ENCODE measurements at places on chromosomes 6 and 20. TPM values are rescaled to one million over a fixed set of nuclear protein-coding genes. Genes with fewer than 3 reads are reported as not detected.
A peak's percentile ranks its signal among the peaks of the same experiment; 100 is the strongest.

DNA sequence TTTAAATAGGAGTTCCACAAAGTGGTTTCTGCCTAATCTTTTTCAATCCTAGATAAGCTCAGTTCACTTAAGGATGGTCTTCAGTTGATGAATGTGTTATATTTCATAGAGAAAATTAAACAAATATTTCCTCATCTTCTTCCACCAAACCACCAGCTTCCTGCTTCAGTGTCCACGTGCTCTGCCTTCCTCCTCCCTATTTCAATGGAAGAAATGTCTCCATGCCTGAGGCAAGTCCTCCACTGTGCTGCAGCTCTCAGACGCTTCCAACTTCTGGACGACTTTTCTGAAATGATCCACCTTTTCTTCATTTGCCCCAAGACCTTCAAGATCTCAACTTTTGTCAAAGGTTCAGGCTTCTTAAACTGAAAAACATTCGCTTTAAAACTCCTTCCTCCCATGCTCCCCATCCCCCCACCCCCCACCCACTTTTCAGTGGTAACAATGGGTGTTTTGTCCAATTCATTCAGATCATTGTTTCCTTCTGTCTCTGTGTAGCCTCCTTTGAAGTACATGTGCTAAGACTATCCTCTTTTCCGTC, 25.3 kb upstream of the FABP7 start:
- no peak for DNase-seq
- no peaks in the 10 kb centered on the region for H3K27me3 ChIP-seq
- no peaks in the 10 kb centered on the region for H3K4me1 ChIP-seq
- no peaks in the 10 kb centered on the region for H3K36me3 ChIP-seq

- H3K27ac ChIP-seq, result no peak overlapping the region
- DNase-seq, result no peak
- H3K4me3 ChIP-seq, result no peak overlapping the region
- peaks cover 65% of the 10 kb centered on the region for H3K36me3 ChIP-seq
- H3K4me1 ChIP-seq, result no peaks in the 10 kb centered on the region
- H3K27me3 ChIP-seq, result no peaks in the 10 kb centered on the region
Observed at GRCh38 chr6:158503846-158504245, 56.0 kb upstream of the TMEM181 start.

DNA sequence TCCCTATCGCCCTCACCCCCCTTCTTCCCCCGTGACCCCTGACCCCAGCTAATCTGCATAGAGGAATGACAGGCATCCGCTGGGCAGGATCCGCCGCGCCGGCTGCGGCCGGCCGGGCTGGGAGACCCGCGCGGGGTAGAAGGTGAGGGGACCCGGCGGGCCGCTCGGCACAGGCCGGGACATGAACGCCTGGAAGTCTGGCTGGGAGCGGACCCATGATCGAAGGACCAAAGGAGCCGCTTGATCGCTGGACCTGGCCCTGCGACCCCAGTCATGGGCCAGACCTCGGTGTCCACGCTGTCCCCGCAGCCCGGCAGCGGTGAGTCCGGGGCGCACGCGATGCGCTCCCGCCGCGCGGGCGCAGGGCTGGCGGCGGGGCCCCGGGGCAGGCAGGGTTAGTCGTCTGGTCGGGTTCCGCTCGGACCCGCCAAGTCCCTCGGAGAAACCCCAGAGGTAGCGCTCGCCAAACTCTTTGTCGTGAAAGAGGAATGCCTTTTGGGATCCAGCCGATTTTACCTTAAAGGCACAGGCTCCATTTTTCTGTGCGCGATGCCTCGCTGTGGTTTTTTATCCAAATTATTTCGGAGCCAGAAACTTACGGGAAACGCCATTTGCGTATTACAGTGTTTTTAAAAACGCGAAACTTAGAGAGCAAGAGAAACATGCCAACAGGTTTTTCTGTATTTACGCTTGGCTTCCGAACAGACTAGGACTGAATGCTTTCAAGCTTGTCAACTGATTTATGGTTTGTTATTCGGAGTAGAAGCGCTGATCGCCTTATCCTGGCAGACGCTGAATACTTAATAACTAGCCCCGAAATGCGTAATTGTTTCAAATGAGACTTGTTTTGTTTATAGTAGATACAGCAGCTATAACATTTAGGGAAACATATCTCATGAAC, at the start of gene PHACTR2:
TSS of gene PHACTR2 (plus strand) at position 75 of the 901 bp plus-strand sequence. CDS start at position 274, 199 bp downstream.
- peaks cover 37% of the 10 kb centered on the region for H3K4me1 ChIP-seq
- no peaks in the 10 kb centered on the region for H3K27me3 ChIP-seq
- peak within 1 kb of the TSS; percentile 83 for H3K4me3 ChIP-seq
- DNase-seq, result peak; percentile 94
- peak within 1 kb of the TSS; percentile 96 for H3K27ac ChIP-seq
- no peaks in the 10 kb centered on the region for H3K36me3 ChIP-seq

PSORS1C2 gene
- total RNA-seq, result not detected

SLC22A7 gene
- total RNA-seq, result not detected

GRM1 gene
- not detected for total RNA-seq

SPATS1 gene
- total RNA-seq, result not detected

GRCh38 chr6:137351890-137352289, 132.7 kb upstream of the IFNGR1 start:
- no peak for DNase-seq
- H3K36me3 ChIP-seq, result no peaks in the 10 kb centered on the region
- H3K4me1 ChIP-seq, result no peaks in the 10 kb centered on the region
- no peak overlapping the region for H3K27ac ChIP-seq
- H3K27me3 ChIP-seq, result no peaks in the 10 kb centered on the region

- no peak for DNase-seq
- no peaks in the 10 kb centered on the region for H3K4me1 ChIP-seq
- no peak overlapping the region for H3K4me3 ChIP-seq
- H3K27me3 ChIP-seq, result no peaks in the 10 kb centered on the region
- no peak overlapping the region for H3K27ac ChIP-seq
- H3K36me3 ChIP-seq, result no peaks in the 10 kb centered on the region
Observed at GRCh38 chr6:100472674-100473073, 8.0 kb upstream of the SIM1 start.
